ENCODE measurements at places on chromosomes 4 and X.

DNA sequence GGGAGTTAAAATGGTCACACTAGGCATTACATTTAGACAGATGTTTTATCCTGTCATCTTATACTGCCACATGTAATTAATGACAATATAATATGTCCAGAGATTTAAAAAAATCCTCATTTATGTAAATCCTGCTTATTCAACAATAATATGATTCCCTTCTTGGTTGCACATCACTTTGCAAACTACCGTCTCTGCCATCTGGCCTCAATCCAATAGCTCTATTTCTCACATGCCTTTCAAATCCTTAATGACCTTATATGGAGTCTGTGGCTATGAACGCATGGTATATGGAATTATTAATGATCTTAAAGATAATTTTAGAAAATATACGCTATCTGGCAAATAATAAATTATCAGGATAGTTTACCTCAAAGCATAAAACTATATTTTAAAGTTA is 144.5 kb downstream of the NPNT start:
- DNase-seq: no peak

- no peak for DNase-seq
Observed at GRCh38 chr4:120005527-120005926, 61.1 kb downstream of the MAD2L1 start.

GRCh38 chr4:113537628-113538027 is 223.9 kb downstream of the CAMK2D start:
- DNase-seq: no peak

DNA sequence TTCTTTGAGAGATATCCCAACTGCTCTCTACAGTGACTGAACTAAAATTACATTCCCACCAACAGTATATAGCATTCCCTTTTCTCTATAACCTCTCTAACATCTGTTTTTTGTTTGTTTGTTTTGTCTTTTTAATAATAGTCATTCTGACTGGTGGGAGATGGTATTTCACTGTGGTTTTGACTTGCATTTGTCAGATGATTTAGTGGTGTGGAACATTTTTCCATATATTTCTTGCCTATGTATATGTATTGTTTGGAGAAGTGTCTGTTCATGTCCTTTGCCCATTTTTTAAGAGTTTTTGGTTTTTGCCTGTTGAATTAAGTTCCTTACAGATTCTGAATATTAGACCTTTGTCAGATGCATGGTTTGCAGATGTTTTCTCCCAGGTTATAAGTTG is 9.0 kb downstream of the USO1 start:
- DNase-seq: no peak

- DNase-seq: no peak
Observed at GRCh38 chrX:97167333-97167732, 283.6 kb downstream of the RPA4 start.

GRCh38 chr4:95524184-95524583 is 24.6 kb downstream of the UNC5C start:
- DNase-seq: no peak

DNA sequence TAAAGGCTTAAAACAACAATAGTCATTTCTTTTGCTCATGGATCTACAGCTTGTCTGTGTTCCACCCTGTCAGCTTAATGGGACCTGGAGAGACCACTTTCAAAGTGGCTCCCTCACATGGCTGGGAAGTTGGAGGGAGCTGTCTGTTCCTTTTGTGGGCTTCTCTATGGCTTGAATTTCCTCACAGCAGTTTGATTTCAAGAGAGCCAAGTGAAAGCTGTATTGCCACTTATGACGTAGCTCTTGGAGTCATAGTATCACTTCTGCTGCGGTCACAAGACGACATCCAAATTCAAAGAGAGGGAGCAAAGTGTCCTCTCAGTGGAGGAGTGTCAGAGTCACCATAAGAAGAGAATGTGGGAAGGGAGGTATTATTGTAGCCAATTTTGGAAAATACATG is 22.7 kb upstream of the ACSL1 start:
- no peak for DNase-seq

- DNase-seq: no peak
Observed at GRCh38 chrX:107547621-107548020, 80.7 kb upstream of the PRPS1 start.

DNA sequence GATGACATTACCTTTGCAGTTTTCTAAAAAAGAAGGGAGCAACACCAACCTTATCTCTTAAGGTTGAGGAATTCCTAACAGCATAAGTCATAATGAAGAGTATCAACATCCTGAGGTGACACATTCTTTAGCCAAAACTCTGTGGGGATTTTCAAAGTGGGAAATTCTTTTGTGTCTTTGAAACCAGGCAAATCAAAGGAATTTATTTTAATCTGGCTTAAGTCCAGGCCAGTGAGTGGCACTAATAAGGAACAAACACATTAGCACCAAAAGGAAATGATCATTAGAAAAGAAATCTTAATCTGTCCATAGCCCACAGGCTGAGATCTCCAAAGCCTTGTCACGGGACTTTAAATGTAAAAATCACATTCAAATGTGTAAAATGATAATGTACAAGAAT is 110.1 kb downstream of the LARP7 start:
- no peak for DNase-seq

DNA sequence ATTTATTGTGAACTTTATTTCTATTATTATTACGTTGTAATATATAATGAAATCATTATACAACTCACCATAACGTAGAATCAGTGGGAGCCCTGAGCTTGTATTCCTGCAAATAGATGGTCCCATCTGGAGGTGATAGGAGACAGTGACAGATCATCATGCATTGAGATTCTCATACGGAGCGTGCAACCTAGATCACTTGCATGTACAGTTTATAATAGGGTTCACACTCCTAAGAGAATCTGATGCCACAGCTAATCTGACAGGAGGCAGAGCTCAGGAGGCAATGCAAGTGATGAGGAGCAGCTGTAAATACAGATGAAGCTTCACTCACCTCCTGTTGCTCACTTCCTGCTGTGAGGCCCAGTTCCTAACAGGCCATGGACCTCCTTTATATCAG is 2170.2 kb downstream of the PCDH7 start:
- DNase-seq: no peak

All from stimulated activated CD4-positive, alpha-beta T cell treated with anti-CD3 and anti-CD28 coated beads, Interleukin-4, amount 100 ng/mL, for 48 hours (primary cell).